ENCODE measurements at places on chromosomes 13 and 19.

- no peak for DNase-seq
Observed at GRCh38 chr13:100811928-100812327, 137.3 kb upstream of the TMTC4 start.

DNA sequence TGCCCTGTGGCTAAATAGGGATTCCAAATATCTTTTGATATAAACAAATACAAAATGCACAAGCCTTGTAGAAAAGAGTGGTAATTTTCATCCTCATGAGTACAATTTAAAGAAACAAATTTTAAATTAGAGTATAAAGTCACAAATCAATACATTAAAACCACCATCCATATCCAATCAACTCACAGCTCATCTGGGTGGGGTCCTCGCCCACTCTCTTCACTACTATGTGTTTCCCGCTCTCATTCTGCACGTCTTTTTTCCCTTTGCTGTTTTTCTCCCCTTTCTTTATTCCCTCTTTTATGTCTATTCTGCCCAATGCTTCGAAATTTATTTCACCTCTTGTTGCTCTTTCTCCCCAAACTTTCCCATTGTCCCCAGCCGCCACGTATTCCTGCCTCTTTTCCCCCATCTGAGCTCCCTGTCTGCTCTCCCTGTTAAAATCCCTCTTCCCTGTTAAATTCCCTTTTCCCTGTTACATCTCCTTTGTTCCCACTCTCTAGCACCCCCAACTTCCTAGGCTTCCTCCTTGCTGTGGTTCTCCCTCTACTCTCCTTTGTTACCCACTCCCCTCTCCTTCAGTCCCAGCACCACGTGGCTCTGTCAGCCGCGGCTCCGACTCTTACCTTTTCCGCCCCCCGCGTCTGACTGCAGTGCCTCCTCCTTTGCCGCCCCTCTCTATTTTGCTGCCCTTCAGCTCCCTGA, 1.3 kb downstream of the ZNF616 start:
- DNase-seq: no peak

DNA sequence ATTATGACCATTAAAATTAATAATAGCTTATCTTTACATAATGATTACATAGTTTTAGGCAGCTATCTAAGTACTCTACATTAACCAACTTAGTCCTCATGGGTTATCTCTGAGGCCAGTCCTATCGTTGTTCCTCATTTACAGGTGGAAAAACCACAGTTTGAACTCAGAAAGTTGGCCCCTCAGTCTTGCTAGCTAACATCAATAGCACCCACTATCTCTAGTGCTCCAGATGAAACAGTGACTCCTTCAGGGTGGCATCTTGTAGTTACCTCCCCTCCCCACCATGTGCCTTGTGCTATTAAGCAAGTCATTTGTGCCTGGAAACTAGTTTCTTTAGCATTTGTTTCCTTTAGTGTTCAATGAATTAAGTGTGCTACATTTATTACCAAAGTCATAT, 1086.7 kb downstream of the EFNB2 start:
- DNase-seq: no peak

- no peak for DNase-seq
Observed at GRCh38 chr13:33911521-33911920, 93.6 kb downstream of the RFC3 start.

DNA sequence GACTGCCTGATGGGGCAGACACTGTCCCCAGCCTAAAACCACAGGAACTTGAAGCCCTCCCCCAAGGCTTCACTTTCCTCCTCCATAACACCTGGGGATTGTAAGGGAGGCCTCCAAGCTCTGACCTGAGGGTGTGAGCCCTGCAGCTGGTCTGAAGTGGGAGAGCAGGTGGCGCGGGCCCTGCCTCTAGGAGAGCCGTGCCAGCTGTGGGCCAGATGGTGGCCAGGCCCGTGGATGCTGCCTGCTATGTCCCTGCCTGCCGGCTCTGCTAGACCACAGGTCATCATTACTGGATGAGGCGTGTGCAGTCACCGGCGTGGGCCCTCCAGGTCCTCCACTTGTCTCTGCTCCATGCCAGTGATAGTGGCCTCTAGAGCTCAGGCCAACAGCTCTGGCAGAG, 3.5 kb upstream of the KLHL26 start:
- no peak for DNase-seq

DNA sequence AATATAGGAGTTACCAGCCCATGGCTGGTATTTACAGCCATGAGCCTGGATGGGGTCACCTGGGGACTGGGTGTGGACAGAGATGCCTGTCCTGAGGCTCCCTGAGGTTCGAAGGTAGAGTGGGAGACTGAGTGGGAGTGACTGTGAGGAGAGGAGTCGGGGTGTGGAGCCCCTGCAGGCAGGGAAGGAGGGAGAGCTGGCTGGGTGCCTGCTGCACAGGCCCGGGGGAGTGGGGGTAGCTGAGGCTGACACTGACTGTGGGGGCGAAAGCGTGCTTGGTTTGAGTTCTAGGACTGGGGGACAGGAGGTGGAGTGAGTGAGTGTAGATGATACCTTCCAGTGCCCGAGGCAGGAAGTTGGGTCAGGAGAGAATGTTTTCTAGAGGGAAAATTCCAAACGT, 7.1 kb downstream of the RAB11B start:
- DNase-seq: no peak

DNA sequence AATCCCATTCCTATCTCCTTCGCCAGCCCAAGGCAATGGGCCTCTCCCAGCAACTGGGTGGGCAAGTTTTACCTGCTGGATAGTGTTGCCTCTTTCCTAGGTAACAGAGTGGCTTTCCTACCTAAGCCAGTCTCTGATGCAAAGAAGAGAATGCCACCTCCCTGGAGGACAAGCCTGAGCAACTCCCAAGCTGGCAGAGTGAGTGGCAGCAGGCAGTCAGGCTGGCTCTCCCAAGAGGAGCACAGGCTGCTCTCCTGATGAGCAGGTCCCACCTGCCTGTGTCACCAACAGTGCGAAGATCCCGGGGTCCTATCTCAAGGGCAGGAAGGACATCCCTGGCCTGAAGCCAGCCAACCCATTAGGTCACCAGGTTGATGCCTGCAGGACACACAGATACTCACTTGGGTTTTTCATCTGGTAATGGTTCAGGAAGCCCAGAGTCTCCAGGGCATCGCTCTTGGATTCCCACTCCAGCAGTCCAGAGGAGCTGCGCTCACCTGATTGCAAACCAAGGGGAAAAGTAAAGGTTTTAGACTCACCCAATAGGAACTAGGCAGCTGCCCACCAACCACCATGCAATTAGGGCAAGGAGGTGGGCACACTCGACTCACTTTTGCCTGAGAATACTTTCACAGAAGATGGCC, 5.5 kb upstream of the ECH1 start:
- DNase-seq: peak; percentile 13

DNA sequence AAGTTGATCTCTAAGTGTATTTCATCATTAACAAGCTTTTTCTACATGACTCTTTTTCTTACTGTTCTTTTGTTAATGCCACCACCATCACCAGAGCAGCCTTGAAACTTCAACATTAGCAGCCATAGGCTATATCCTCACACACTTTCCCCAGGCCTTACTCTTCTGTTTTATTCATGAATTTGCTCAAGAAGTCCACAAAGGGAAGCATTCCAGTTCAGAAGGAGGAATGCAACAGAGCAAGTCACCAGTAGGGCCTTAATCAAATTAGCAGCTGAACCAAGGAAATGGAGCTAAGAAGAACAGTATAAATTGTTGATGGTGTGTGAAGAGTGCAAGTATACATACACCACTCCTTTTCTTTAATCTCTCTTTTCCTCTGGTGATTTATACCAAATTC, 223.1 kb downstream of the NBEA start:
- no peak for DNase-seq

- no peak for DNase-seq
Observed at GRCh38 chr13:110640591-110641029, 25.3 kb downstream of the NAXD start.

GRCh38 chr13:99477493-99477892, 23.8 kb upstream of the TM9SF2 start:
- no peak for DNase-seq

DNA sequence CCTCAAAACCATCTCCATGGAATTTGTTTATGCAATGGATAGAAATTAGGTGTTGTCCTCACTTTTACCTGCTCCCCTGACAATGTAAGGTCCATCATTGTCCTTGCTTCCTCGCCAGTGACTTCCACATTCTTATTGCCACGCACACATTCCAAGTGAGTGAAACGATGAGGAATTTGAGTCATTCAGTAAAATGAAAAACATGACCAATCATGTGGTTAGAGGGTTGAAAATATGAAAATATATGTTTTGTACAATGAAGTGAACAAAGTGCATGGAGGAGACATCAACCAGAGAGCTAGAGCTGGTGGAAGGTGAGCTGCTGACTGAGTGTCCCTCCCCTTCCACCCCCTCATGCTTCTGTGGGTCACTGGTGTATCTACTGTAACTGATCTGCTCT, 91.7 kb downstream of the ATP8A2 start:
- no peak for DNase-seq

DNA sequence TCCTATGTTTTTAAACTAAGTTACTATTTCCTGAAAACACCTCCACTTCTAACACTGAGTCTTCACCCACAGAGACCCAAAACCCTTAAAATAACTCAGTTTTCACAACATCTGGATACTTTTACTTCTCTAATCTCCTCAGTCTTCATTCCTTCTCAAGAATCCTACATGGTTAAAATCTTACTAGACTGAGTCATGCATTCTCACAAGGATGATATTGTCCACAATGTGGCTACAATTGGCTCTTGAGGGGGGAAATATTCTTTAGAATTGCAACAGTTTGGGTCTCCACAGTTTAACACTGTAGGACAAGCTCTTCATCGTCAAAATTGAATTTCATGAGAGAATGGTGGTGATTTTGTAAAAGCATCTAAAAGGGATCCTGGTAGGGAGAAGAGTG, 397.1 kb downstream of the SLITRK5 start:
- DNase-seq: no peak

DNA sequence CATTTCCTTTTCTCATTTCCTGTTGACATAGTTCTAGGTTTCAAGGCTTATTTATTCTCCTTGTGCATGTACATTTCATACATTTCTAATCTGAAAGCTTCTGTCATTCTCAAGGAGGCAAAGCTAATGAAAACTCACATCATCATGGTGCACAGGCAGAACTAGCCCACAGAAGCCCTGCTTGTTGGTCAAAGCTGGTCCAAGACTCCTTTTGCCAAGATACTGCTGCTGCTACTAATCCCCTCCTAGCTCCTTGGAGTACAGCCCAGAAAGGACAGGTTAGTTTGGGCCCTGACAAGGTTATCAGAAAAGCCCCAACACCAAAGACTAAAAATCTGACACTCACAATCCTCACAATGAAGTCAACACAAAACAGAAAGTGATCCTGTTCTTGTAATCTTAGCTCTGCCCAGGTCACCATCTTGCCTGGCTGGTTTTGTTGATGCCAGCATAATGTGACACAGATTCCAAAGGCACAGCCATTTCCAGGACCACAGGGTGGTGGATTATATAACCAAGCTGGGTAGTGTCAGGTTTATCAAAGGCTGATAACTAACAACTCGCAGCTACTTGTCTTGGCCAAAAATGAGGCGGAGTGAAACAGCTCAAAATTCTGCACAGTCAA, 417.4 kb downstream of the NDFIP2 start:
- no peak for DNase-seq

DNA sequence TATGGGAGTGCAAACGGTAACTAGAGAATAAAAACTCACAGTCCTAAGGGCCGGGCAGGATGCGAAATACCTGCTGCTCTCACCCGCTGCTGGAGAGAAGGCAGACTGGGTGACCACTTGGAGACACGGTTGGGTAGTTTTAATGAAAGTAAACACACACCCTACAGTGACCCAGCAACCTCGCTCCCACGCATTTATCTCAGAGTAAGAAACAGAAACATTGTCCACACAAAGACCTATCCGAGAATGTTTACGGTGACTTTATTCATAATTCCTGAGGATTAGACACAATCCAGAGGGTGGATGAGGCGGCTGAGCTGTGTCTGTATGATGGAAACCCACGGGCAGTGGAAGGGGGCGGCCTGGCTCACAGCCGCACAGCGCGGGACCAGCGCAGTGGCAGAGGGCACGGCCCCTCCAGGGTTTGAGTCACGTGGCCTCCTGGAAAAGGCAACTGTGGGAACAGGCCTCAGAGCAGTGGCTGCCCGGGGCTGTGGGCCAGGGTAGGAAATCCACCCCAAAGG, 73.5 kb upstream of the C13orf46 start:
- no peak for DNase-seq

DNA sequence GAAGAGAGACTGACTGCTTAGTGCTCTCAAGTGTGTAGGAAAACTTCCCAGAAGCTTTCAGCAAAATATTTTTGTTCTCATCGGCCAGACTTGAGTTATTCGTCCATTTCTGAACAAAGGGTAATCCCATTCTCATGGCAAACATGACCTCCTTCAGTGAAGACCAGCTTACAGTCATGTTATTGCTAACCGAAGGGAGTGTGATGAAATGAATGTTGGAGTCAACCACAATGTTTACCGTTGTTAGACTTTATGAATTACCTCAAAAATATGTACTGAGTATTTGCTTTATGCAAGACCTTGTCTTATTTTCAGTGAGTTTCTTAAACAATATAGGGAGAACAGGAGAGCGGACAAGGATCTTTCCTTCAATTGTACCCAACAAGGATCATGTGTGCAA, 228.6 kb downstream of the LMO7 start:
- DNase-seq: no peak

GRCh38 chr19:55014714-55015113, 23.4 kb downstream of the GP6 start:
- no peak for DNase-seq

GRCh38 chr13:52599037-52599847, 43.0 kb upstream of the HNRNPA1L2 start:
- no peak for DNase-seq

GRCh38 chr19:2129486-2129885, 21.9 kb downstream of the AP3D1 start:
- DNase-seq: no peak
